SJCRH30 (cell line): ENCODE measurements at places on chromosomes 1 and 21. TPM values are rescaled to one million over a fixed set of nuclear protein-coding genes. Genes with fewer than 3 reads are reported as not detected.

The TRIM67 gene
- not detected in 2 replicates for total RNA-seq

The PMVK gene
- total RNA-seq, result 4.6 and 4.9 TPM in 2 replicates

The TRNP1 gene
- 0.42 and 0.81 TPM in 2 replicates for total RNA-seq

The FAM3B gene
- total RNA-seq, result not detected in 2 replicates

The SLC45A3 gene
- 11.7 and 11.8 TPM in 2 replicates for total RNA-seq

The DISC1 gene
- 4.1 and 5.3 TPM in 2 replicates for total RNA-seq

The RGS8 gene
- total RNA-seq, result 1.6 and 2.7 TPM in 2 replicates

The SEMA4A gene
- 1.2 and 2.1 TPM in 2 replicates for total RNA-seq

The FGR gene
- not detected in 2 replicates for total RNA-seq

The DCST1 gene
- not detected in 2 replicates for total RNA-seq

DNA sequence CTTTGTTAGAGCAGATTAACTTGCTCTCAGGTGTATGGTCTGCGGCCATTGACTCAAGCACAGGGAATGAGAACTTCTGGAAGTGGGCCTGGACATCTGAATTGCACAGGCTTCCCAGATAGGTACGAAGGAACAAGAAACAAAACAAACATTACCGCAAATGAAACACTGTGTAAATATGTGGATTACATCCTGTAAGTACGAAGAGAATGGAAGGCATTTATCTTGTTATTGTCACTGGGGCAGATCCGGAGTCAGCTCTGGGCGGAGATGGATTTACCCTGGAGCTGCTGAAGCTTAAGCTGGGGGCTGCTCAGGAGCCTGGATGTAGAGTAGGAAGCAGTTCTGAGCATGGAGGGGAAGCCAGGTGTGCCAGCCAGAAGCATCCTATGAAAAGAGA, 6.8 kb downstream of the HES2 start:
- DNase-seq, result no peak

DNA sequence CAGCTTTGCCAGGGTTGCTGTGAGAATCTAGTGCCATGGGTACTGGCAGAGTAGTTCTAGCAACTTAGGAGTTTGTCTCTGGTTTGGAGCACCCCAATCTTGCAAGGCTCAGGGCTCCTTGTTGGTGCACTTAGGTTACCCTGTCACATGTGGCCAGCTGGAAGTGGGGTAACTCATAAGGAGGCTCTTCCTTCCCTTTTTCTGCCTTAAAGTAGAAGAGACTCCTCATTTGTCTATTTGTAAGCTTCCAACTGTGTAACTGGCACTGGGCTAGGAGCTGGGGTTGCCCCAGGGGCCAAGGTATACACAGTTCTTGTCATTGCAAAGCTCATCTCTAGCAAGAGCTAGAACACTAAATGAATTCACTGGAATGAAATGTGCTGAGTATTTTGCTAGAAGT, 10.6 kb downstream of the MROH7 start:
- DNase-seq, result no peak

DNA sequence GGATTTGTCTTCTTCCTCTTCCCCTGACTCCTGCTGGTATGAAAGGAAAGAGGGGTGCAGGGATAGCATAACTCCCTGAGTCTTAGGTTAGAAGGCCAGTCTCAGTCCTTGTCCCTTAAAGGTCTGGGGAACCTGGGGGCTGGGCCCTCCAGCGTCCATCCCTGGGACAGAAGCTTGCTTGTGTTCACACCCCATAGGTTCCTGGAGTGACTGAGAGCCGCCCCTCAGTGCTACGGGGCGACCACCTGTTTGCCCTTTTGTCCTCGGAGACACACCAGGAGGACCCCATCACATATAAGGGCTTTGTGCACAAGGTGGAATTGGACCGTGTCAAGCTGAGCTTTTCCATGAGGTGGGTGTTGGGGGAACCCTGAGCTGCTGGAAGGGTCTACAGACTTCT, 13.1 kb downstream of the RHOC start:
- DNase-seq, result no peak

GRCh38 chr1:56547977-56548376, 31.4 kb downstream of the PLPP3 start:
- DNase-seq, result no peak

DNA sequence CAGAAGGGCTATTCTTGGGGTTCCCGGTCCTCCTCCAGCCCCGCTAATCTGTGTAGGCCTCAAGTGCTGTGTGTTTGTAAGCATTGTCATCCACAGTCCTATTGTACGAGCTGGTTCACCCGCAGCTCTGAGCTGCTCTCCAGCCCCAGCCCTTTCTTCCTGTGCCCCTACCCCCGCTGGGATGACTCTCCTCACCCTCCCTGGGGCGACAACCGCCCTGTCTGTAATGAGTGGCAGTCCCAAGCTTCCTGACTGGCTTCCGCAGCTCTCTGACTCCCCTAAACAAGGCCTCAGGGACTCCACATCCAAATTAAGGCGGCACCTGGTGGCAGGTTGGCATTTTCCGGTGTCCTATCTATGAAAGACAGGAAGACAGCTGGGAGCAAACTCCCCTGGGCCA, 45.8 kb downstream of the TFF3 start:
- DNase-seq, result no peak

GRCh38 chr1:183520379-183520778, 48.1 kb downstream of the SMG7 start:
- DNase-seq, result no peak
